ENCODE measurements at places on chromosomes 16 and 17.

GRCh38 chr17:35847633-35848373 is 20.9 kb downstream of the HEATR9 start:
- DNase-seq = no peak

DNA sequence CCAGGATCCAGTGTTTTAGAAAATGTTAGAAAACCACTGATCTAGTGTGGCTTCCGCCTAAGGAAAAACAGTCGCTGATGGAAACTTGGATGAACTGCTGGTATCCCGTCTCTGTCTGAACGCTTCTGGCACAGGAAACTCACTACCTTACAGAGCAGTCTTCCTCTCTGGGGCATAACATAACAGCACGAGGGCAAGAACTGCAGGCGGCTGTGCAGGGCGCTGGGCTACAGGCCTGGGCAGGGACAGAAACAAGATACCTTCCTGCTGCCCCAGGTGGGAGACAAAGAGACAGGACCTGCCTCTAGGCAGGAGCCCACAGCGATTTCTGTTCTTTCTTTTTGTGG is 10.5 kb downstream of the MXRA7 start:
- no peak for DNase-seq

- no peak for DNase-seq
Observed at GRCh38 chr16:54236773-54237172, 49.8 kb downstream of the IRX3 start.

- DNase-seq = peak; percentile 58
Observed at GRCh38 chr17:6701719-6702118, 11.4 kb downstream of the SLC13A5 start.

DNA sequence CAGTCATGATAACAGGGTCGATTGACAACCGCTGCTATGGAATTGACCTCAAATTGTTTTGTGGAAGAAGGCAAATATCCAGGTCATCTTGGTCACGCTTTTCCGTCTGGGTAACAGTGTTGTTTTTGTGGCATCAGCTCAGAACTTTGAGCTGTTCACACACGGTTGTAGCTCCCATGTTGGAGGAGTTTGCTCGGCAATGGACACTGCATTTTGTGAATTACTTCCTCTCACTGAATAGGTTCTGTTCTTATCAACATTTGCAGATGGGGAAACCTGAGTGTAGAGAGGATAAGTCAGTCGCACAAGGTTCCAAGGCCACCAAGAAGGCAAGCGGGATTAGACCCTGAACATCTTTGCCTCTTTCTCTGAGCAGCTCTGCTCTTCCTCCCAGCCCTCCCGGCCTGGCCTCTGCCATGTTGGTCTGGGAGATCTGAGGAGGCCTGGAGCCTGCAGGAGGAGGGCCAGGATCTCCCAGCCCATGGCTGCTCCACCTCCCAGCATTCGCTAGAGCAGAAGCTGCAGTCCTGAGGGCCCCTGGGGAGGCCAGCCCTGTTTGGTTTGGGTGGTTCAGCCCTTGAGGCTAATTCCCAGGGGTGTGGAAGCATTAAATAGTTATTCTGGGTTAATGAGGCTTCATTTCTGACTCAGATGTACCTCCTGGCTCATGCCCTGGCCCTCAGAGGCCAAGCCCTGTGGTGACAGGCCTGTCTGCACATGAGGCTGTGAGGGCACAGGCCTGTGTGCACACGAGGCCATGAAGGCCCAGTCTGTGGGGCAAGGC is 154.1 kb upstream of the PLCG2 start:
- no peak for DNase-seq

Data from testis (tissue), 5 donors.